Muscle of back (tissue), 13 donors: ENCODE measurements at places on chromosomes 6 and 20. TPM values are rescaled to one million over a fixed set of nuclear protein-coding genes. Genes with fewer than 3 reads are reported as not detected.

DNA sequence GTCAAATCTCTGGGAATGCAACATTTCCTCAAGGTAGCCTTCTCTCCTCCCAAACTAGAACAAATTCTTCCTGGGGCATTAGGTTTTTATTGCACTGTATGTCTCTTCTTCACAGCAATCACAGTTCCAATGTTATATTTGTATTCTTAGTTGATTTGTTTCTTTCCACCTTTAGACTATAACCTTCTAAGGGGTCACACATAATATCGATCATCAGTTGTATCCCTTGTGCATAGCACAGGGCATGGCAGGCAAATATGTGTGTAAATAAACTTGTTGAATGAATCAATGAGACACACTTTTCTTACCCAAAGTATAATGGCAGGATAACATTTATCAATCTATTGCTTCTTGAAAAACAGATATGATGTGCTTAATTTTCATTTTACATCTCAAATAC is 81.0 kb downstream of the ATG5 start:
- DNase-seq, result no peak

DNA sequence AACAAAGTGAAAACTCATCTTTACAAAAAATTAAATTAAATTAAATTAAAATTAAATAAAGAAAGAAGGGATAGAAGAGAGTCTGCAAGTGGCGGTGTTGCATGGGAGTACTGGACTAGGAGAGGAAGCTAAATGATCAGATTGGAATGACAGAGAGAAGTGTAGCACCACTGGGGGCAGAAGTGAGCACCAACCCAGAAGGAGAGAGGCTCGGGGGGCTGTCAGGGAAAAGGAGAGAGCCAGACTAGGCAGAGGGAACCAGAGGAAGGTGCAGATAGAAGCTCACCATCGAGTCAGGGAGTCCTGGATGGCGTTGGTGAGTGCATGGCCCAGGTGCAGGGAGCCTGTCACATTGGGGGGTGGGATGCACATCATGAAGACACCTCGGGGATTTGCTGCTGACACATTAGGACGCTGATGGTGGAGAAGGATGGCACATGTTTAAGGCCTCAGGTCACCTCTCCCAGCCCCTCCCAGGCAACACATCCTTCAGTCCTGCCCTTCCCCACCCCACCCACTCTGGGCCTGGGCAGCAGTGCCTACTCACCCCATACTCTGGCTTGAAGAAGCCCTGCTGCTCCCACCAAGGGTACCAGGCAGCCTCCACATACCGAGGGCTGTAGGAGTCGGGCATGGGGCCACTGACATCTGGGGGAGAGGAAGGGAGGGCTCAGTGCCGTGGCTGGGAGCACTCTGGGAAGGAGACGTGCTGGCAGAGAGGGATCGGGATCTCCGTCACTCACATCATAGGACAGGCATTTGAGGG is 4.0 kb downstream of the VARS1 start:
- DNase-seq, result peak; percentile 52

DNA sequence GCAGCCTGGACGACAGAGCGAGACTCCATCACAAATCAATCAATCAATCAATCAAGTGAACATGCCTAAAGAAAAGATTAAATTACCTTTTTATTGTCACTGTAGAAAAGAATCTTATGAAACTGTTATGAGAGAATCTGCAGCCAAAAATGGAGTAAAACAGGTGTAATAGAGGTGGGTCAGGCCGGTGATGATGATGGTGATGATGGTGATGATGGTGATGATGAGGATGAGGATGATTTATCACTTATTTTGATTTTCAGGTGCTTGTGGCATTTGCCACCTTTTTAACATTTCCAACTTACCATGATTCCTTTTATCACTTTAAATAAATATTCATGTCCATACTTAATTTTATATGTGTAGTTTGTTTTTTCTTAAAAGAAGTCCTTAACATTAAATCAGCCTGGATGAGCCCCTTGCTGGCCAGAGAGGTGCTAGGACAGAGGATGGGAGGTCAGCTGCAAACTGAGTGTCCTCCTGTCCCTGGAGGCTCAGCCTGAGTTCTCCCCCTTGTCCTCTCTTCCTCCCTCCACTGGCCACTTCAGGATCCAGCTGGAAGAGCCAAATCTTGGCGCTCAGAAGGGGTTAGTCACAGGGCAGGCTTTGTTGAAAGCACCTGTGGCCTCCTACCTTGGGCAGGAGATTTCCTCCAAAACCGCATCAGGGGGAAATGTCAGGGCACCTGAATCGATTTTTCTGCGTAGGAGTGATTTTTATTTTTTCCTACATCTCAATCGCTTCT is 32.6 kb downstream of the SLC2A10 start:
- no peak for DNase-seq

GRCh38 chr6:36954262-36954931 is at the start of gene PI16:
Gene PI16 (plus strand): TSS chr6:36954738. CDS start chr6:36954761, 23 bp downstream.
- no peak for DNase-seq

GRCh38 chr6:135535989-135536414 is 38.5 kb upstream of the AHI1 start:
- peak; percentile 82 for DNase-seq

DNA sequence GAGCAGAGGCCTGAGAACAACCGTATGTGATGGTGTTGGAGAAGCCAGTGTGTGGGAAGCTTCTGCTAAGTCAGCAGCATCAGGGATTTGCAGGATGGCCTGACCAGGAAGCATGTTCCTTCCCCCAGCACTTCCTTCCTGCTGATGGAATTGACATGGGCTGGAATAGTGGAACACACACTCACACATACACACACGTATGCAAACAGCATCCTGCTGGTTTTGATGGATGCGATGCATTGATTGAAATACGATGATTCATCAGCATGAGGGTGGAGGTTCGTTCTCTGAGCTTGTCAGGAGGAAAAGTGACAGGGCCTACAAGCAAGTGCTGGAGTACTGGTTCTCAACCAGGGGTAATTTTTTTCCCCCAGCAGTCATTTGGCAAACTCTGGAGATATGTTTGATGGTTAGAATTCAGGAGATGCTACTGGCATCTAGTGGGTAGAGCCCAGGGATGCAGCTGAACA is 229.1 kb downstream of the NFATC2 start:
- no peak for DNase-seq

DNA sequence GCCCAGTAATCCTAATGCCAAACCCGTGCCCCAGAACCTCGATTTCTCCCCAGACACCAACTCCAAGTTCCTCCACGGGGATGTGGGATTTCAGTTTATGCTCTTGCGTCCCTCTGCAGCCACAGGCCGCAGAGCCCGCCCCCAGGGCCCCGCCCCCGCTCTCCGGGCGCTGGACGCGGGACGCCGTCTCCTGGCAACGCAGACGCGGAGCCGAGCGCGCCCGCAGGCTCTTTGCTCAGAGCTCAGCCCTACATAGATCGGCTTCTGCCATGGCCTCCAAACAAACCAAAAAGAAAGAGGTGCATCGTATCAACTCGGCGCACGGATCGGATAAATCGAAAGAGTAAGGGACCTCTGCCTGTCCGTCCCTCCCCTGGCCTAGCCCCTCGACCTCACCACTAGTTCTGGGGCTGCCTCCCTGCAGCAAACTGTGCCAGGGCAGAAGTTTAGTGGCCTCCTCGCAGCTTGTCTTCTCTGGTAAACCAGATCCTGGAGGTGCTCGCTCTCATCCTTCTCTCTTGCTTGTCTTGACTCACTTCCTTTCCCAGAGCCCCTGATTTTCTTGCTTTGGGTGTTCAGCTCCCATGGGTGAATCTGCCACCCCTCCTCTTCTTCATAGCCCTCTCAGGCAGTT is at the start of gene ADGB:
Gene ADGB (plus strand): TSS at position 201 of the 634 bp plus-strand sequence. CDS start 69 bp downstream, at position 270.
- peak; percentile 71 for DNase-seq

DNA sequence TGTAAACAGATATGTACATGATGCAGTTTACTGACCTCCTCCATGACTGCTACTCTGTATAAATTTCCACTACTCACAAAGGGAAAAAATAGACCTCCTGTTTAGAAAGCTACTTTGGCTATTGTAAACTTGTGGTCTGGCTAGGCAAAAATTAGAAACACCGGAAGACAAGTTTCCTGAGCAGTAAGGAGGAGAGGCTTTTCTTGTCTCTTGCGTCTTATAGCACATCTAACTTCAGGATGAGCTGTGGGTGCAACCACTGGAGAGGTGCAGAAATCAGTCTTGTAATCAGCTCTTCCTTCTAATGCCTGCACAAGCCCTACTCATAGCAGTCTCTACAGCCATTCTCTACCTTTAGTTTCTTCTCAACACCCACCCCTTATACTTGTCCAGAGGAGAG is 296.5 kb upstream of the SLC35B3 start:
- DNase-seq, result no peak

DNA sequence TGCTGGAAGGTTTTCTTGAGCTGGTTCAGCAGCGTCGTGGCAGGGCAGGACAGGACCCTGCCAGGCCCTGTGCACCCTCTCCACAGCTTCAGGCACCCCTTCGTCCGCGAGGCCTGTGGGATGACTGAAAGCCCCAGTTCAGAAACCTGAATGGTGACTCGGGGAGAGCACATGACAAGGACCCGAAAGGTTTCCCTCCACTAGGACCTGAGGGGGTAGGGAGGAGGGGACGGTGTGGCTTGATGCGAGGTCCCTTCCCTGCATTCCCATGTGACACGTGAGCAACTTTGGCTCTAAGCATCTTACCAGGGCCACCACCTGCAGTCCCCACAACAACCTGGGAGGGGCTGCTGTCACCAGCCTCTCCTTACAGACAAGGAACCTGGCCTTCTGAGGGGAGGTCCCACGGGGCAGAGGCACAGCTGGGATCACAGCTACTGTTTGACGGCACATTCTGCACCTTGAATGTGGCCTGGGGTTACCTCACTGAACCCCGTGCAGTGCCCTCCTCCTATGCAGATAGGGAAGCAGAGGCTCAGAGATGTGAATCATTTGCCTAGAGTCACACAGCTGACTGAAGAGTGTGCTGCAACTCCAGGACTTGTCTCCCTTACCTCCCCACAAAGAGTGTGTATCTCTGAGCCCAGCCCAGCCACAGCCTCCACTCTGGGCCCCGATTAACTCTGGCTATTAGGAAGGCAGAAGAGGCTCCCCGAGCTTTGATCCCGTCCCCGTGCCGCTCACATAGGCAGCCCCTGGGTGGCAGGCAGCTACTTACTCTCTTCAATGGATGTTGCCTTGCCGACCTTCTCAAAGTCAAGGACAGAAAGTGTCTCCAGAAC is 84.6 kb downstream of the PTPN1 start:
- no peak for DNase-seq

DNA sequence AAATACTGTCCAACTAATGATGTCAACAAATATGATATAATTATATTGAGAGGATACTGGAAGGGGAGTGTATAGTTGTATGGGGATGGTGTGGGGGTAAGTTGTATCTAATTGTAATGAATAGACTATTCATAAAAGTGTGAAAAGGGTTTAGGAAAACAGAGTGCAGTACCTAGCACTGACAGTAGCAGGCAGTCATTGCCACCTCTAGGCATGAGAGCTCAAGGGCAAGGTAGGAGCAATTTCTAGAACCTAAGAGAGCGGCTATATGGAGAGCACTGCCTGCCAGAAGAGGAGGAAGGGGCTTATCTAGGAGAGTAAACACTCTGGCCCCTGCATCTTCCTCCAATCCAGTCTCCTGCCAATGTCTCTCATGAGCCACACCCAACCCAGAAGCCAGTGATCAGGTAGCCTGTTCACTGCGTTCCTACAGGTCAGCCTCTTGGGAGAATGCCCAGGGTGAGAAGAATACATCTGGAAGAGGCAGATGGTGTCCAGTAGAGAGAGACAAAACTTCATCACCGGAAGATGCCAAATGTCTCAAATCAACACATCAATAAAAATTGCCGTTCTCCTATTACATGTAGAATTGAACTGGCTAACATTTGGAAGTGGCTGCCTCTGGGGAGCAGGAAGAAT is 200.0 kb downstream of the LY86 start:
- no peak for DNase-seq

DNA sequence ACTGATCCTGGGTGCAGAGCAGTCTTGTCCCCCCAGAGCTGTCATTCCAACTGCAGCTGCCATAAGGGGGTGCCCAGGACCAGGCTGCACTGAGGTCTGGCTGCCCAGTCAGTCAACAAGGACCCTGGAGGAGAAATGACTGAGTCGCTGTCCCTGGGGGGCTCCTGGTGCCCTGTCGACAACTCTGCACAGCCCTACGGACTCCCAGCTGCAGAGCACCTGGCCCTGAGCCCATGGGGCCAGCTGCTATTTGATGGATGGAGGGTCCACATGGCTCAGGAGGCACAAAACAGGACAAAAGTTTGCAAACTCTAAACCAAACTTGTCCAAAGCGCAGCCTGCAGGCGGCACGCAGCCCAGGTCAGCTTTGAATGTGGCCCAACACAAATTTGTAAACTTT is 46.3 kb upstream of the RPS6KA2 start:
- DNase-seq, result no peak

- DNase-seq, result peak; percentile 88
Observed at GRCh38 chr6:163711615-163712565, 297.4 kb downstream of the QKI start.

GRCh38 chr20:32626859-32627636 is 41.9 kb upstream of the NOL4L start:
- peak; percentile 45 for DNase-seq

DNA sequence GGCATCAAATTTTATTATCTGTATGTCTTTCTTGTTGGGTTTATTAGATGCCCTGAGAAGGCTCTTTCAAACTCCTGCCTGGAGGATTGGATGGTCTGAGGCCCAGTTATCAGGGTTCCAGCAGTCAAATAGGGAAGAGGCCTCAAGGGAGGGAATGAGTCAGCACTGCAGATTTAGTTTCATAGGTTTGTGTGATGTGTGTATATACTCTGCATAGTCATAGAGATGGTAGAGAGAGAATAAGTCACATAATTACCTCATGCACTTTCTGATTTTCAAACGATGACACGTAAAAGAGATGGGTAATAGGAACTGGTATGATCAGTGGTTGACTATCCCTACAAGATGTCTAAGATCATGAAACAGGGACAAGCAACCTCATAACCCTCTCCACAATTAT is 82.1 kb downstream of the ADAT2 start:
- DNase-seq, result no peak

Gene BMP7
- polyA plus RNA-seq, result 3.2 TPM

Gene CAPN11
- 0.20 TPM for polyA plus RNA-seq

Gene SLC35F1
- 1.5 TPM for polyA plus RNA-seq

Gene GDAP1L1
- polyA plus RNA-seq, result 0.05 TPM
